ENCODE measurements at places on chromosomes 6 and 20.
A peak's percentile ranks its signal among the peaks of the same experiment; 100 is the strongest.

- peak; percentile 64 for DNase-seq
Measured at GRCh38 chr6:126919947-126920346, 198.5 kb upstream of the RSPO3 start.

DNA sequence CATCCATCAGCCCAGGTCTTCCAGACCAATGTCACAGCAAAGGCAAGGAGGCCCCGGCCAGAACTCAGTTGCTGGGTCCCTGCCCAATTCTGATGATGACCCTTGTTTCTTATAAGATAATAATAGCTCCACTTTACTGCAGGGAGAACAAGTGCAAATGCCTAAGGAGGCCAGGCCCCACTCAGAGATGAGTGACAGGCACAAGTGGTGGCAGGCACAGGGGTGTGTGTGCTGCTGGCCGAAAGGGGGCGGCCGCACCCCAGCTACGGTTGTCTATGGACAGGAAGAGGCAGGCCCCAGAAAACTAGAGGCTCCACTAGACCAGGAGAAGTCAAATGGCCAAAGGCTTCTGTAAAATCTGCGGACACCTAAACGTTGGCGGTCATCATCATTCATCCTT is 28.6 kb downstream of the GNAS-AS1 start:
- DNase-seq, result peak; percentile 95

- peak; percentile 97 for DNase-seq
Measured at GRCh38 chr6:1686117-1687098, 76.7 kb downstream of the FOXC1 start.

- no peak for DNase-seq
Measured at GRCh38 chr20:4987130-4987529, 14.2 kb downstream of the SLC23A2 start.

DNA sequence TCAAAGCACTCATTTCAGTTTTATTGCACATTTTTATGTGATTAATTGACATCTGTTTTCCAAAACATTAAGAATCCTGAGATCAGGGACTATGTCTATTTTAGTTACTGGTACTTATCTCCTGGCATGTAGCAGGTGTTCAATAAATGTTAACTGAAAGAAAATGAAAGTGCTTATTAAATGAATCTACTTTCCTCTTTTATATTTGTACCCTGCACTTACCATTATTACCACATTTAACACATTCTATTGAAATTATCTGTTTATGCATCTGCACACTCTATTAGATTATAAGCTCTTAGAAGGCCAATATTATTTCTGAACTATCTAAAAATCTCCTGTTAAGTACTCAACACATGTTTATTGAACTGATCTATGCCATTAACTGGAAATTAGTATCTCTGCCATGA is 131.9 kb downstream of the EPM2A start:
- no peak for DNase-seq

DNA sequence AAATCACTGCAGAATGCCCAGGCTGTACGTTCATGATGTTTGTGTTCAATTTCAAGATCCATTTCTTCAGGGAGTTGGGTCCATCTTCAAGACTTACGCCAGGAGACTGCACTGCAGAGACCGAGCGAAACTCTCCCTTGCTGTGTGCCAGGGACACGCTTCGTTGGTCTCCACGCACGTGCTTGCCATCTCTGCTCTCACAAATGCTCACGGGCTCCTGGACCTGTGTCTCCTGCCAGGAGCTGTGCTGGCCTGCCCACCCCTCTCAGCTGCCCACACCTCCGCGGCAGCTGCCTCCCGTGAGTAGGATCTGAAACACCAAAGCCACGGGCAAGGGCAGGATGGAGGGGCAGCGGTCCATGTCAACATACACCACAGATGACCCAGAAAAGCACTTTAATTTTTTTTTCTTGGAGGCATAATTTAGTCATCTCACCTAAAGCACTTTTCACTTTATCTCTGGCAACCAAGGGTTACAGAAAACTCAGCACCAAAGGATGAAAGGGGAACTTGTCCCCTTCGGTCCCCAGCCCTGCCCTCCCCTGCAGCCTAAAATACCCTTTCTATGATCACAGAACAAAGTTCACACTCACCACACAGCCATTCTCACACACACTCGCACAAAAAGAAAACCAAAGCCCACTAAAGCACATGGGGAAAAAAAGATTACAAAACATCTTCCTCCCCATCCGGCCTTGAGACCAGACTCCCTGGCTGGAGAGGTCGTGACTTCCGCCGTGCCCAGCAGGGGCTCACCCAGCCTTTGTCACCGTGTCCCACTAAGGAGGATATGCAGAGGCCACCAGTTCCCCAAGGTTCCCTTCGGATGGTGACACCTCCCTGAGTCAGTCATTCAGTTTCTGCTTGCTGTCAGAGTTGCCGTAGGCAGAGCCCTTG is 137.9 kb downstream of the AGPAT4 start:
- DNase-seq, result no peak

GRCh38 chr6:111866857-111867256 is 6.4 kb downstream of the FYN start:
- DNase-seq, result no peak

DNA sequence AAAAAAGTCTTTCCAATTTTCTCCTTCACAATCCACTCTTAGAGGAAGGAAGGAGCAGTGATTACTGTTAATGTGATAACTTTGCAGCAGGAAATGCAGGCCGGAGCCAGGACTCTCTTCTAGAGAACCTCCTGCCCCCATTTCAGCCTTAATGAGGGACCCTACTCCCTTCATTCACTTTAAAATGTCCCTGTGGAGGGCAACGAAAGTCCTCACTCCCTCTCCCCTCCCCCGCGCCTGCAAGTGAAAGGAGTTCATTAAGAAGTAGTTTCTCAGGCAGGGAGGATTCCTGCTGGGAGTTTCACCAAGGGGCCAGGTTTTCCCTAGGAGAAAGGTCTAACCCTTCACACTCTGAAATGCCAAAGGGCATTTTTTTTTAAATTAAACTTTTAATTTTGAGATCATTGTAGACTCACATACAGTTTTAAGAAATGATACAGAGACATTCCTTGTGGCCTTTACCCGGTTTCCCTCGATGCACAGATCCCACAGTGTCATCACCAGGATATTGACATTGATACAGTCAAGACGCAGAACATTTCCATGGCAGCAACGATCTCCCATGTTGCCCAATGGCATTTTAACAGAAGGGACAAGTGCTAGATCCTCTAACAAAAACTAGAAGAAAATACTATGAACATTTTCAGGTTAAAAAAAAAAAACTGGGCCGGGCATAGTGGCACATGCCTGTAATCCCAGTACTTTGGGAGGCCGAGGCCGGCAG is 6.8 kb upstream of the COMMD7 start:
- DNase-seq, result no peak

GRCh38 chr6:88708197-88708744 is 255.1 kb downstream of the RNGTT start:
- no peak for DNase-seq

- no peak for DNase-seq
Measured at GRCh38 chr20:2911200-2911599, 37.9 kb downstream of the PTPRA start.

DNA sequence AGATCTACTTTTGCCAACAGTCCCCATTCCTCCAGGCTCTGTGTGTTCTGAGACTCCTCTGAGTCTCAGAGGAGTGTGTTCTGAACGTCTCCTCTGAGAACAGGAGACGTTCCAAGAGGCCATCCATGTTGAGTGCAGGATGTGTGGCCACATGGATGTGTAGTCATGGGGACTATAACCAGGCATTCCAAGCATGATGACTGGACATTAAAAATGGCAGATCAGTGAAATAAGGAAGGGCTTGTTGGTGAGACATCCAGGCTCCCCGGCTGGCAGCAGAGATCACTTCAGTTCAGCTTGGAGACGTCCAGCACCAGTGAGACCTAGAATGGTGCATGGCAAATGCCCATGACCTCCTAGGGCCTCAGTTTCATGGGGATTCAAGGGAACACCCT is 34.3 kb upstream of the POU5F1 start:
- DNase-seq, result no peak

GRCh38 chr6:5997420-5997987 is 9.2 kb downstream of the NRN1 start:
- no peak for DNase-seq

- DNase-seq, result no peak
Measured at GRCh38 chr6:1619098-1619672, 9.5 kb downstream of the FOXC1 start.

DNA sequence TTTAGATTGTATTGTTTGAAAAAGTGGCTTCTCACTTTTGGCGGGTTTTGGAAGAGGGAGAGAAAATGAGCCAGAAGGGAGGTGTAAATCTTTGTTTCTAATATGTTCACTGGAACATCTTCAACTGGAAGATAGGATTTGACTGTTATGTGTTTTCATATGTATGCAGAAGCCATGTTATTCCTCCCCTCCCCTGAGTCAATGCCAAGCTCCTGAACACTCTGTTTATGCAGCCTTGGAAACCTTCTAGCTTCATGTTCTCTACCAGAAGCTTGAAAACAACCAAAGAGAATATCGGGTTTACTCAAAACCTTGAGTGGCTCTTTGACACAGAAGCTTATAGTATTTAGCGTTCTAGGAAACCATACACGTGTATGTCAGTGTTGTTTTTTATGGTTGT is 279.1 kb downstream of the PRL start:
- DNase-seq, result no peak

DNA sequence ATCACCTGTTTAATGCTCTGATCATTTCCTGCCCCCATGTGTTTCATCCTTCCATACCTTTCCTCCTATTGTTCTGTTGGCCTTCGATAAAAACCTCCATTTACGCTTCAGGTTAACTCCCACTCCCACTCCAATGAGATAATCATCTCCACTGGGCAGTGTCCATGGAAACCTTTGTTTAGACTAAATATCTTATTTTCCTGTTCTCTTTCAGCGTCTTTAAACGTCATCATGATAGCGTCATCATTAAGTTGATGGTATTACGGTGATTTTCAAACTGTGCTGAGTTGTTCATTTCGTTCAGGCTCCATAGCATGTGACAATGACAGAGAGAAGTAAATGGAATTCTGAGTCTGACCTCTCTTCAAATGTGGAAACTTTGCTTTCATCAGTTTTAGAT is 970.5 kb upstream of the SLC35B3 start:
- no peak for DNase-seq

DNA sequence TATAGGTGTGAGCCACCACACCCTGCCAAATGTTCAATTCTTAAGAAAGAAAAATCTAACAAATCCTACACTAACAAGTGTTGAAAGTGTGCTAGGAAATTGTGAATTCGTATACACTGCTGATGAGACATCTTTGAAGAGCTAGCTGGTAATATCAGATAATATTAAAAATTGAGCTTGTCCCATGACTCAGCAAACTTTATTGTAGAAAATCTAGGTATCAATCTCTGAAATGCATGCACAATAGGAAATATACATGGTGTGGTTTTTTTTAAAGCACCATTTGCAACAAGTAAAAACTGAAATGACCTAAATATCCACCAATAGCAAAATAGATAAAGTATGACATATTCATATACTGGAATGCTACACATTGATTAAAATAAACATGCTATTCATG is 110.1 kb upstream of the NXT1 start:
- DNase-seq, result no peak

DNA sequence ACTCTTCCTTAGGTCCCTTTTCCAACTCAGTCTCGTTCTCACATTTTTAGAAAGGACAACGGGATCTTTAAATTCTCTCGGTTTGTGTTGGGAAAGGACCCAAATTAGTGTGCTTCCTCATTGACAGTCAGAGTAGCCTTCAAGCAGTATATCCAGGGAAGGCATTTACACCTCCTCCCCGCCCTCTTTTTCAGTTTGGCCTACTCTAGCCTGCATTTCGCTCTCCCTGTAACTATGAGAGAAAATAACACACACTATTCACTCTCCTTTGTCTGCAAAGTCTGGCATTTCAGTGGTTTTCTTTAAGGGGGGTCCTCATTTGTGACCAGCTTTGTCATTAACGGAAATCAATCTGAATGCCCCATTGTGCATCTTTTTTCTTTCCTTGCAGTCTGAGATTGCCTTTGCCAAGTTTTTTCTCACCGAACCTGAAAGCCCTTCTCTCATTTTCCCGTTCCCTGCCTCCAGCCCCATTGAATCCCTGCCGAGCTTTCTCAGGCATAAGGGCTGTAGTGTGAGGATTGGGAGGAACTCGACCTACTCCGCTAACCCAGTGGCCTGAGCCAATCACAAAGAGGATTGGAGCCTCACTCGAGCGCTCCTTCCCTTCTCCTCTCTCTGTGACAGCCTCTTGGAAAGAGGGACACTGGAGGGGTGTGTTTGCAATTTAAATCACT is 393 bp upstream of the FABP7 start:
- no peak for DNase-seq

DNA sequence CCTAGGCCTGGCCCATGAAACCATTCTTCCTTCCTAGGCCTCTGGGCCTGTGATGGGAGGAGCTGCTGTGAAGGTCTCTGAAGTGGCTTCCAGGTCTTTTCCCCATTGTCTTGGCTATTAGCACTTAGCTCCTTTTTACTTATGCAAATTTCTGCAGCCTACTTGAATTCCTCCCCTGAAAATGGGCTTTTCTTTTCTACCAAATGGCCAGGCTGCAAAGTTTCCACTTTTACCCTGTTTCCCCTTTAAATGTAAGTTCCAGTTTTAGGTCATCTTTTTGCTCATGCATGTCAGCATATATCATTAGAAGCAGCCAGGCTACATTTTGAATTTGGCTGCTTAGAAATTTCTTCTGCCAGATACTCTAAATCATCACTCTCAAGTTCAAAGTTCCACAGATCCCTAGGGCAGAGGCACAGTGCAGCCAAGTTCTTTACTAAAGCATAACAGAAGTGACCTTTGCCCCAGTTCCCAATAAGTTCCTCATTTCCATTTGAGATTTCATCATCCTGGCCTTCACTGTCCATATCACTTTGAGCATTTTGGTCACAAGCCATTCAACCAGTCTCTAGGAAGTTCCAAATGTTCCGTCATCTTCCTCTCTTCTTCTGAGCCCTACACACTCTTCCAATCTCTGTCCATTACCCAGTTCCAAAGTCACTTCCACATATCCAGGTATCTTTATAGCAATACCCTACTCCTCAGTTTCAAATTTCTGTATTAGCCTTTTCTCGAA is 71.9 kb downstream of the TBC1D7 start:
- no peak for DNase-seq

DNA sequence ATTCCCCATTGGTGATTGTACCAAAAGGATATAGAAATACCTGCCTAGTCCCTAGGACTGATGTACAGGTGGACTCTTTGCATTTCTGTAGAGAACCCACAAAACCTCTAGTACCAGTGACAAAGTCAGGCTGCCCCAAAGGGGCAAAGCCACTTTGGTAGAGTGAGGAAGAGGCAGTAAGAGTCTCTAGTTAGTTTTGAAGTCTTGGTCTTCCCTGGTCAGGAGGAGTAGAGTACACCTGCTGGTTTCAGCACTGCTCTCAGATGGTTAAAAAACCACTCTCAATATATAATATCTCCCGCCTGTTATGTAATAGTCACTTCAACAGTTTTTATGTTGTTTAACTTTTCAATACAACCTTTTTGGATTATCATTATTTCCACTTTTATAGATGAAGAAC is 344.9 kb downstream of the CDKAL1 start:
- DNase-seq, result no peak

DNA sequence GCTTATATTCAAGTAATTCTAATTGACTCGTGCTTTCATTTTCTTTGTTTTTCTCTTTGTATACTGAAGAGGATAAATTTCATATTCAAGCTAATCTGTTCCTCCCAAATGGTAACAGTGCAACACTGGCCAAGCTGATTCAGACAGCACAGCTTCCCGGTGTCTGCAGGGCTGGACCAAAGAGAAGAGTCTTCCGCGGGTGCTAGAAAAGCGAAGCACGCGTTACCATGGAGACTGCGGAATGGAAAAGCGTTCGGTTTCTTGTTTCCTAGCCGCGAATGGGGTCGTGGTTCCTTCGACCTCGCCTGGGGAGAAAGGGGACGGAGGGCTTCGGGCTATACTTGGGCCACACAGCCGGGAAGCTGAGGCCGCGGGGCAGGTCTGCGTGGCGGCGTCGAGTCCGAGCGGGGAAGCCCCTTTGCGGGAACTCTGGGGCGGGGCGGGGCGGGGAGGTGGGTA is 6.2 kb upstream of the ZNF311 start:
- peak; percentile 67 for DNase-seq

GRCh38 chr6:28424163-28424562 is 19.1 kb downstream of the ZSCAN23 start:
- no peak for DNase-seq
